ENCODE measurements at places on chromosomes 6 and 20. TPM values are rescaled to one million over a fixed set of nuclear protein-coding genes. Genes with fewer than 3 reads are reported as not detected.

Gene ZBP1
- total RNA-seq: 56.8 TPM

Gene CCN5
- total RNA-seq: not detected

Gene GSTA2
- total RNA-seq: not detected

- DNase-seq: no peak
Observed at GRCh38 chr6:146701632-146702031, 102.9 kb downstream of the ADGB start.

DNA sequence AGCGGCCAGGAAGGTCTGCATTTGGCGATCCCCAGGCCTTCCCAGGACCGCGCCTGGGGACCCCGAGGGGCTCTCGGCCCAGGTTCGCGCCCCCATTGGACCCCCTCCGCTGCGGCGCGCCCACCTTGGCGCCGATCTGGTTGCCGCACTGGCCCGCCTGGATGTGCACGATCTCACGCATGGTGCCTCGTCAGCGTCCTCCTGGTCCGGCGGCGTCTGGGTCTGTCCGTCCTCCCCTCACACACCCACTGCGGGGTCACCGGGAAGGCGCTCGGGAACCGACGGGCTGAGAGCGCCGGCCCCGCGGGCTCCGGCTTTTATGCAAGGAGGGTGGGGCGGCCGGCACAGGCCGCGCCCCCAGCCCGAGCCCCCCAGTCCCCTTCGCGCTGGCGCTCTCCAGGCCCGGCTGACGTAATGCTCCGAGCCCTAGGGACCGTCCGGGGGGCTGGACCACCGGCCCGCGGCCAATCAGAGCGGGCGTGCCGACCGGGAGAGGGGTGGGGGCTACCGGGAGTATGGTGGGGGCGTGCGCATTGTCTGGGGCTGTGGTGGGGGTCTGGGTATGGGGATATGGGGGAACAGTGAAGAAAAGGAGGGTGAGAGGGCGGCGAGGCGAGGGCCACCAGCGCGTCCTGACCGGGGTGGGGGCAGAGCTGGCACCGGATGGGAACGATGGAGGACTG lies at the start of gene TUBB2B:
TUBB2B (minus strand) TSS at position 291 of the 683 bp plus-strand sequence; CDS start at position 181, 110 bp downstream.
- DNase-seq: no peak
